A172 (cell line): ENCODE measurements at places on chromosomes 3 and 15.

- no peak for DNase-seq
Measured at GRCh38 chr3:55556619-55557537, 69.8 kb upstream of the WNT5A start.

- DNase-seq, result no peak
Measured at GRCh38 chr3:139687431-139687830, 9.7 kb upstream of the NMNAT3 start.

DNA sequence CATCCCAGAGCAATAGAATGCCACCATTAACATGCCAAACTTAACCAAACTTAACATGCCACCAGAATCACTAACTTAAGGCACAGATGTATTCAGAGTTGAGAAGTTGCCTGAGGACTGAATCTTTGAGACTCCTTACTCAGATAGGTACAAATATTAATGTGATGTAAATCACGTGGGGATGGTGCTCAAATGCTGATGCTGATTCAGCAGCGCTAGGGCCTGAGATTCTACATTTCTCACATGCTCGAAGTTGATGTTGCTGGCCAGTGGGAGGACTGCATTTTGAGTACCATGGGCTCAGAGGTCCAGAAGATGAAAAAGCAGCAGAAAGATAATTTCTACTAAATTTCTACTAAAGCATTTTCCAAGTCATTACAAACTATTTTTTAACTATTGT lies 54.1 kb downstream of the RPL22L1 start:
- no peak for DNase-seq

GRCh38 chr15:67120009-67120838 lies 54.8 kb downstream of the SMAD3 start:
- no peak for DNase-seq

DNA sequence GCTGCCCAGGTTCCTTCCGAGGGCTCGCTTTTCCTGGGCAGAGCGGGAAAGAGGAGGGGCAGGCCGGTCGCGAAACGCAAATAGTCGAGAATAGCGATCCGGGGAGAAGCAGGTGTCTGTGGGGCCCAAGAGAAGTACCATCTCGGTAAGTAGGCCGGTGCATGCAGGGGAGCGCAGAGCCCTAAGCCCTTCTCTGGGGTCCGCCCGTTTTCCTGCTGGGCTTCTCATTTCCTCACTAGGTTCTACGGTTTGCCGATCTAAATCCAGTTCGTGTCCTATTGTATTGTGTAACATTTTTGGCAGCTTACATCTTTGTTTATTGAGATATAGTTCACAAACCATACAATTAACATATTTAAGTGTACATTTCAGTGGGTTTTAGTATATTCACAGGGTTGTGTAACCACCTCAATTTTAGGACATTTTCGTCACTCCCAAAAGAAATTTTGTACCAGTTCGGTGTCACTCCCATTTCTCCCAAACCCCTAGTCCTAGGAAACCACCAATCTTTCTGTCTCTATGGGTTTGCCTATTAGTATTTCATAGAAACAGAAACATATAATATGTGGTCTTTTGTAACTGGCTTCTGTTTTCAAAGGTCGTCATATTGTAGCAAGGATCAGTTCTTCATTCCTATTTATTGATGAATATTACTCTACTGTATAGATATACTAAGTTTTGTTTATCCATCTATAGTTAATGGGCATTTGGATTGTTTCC lies 6.8 kb upstream of the TRIM69 start:
- DNase-seq, result no peak

GRCh38 chr15:77012868-77013267 lies 17.9 kb downstream of the PSTPIP1 start:
- DNase-seq, result no peak

GRCh38 chr15:74432968-74433591 lies 678 bp downstream of the SEMA7A start:
- DNase-seq, result no peak

GRCh38 chr3:172034786-172035685 lies 4.3 kb upstream of the FNDC3B start:
- DNase-seq, result peak; percentile 44

GRCh38 chr15:54594115-54594514 lies 602.6 kb downstream of the RSL24D1 start:
- no peak for DNase-seq

DNA sequence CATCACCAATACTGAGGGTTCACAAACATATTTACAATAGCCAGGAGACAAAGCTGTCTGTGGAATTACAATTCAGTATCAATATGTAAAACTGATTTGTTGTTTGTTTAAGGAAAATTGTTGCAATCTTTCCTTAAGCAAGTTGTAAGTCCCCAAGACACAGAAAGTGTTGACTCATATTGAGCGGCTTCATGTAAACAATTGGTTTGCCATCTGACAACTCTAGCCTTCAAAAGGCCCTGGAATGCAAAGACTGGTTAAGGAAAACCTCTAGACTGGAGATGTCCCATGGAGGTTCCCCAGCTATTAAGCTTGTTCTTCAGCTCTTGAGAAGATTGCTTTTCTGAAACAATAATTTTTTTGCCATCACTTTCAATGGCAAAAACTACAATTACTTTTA lies 283.7 kb upstream of the PROK2 start:
- peak; percentile 9 for DNase-seq

- DNase-seq, result peak; percentile 29
Measured at GRCh38 chr3:71582612-71583565, 639 bp downstream of the FOXP1 start.

GRCh38 chr3:48688737-48689075 lies 3.0 kb upstream of the NCKIPSD start:
- DNase-seq, result no peak

GRCh38 chr3:127539366-127540060 lies 51.0 kb downstream of the TPRA1 start:
- no peak for DNase-seq

DNA sequence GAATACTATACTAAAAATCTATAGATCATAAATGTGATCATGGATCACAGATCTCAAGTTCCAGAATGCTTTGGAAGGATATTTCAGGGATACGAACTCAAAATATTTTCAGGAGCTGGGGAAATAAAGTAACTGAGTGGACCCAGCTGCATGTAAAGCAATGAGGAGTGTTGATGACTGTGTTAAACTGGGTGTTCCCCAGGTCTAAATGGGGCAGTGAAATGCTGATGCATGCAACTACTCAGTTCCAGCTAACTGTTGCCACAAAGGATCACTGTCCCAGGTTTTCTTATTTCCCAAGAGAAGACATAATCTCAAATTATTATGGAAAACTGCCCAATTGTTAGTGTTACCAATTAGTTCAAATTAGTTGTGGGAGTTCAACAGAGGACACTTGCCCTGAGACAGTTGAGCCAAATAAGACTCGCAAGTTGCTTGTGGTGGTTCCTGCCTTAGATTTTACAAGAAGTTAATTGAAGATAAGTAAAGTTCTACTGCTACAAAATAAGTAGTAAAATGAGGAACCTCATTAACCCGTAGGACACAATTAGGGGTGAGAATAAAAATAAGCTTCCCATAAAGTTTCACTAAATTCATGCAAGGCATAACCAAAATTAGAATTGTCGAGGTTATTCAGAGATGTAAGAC lies 66.3 kb upstream of the IL12A start:
- no peak for DNase-seq

DNA sequence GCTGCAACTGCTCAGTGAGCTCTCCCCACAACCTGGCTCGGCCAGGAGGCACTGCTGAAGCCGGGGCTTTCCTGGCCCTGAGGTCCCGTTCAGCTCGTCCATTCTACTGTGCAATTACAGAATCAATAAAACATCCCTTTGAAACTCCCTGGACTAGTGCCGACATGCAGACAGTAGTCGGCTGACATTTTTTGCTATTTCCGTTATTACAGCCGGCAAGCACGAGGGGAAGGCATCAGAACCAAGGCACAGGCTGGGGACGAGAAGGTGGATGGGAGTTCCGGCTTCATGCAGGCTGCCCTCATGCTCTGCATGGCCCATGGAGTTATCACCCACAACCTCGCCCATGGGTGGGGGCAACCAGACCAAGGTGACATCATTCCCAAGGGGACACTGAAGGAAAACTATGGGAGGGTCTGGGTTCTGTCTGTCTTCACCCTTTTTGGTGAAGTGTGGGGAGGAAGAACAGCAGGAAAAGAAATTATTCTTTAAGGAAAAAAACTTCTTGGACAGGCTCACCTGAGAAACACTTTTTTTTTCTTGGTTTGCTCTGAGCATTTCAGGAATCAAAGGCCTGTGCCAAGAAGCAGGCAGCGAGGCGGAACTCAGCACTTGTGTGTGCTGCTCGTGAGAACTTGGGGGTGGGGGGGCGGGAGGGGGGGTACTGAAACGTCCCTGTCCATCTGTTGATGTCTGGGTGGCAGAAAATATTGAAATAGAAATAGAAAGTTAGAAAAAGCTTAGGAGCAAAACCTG lies 154.5 kb downstream of the FOXP1 start:
- DNase-seq, result no peak

GRCh38 chr3:100516232-100516631 lies 23.8 kb downstream of the TMEM45A start:
- DNase-seq, result no peak
